SJSA1 (cell line): ENCODE measurements at places on chromosomes 16 and 17. TPM values are rescaled to one million over a fixed set of nuclear protein-coding genes. Genes with fewer than 3 reads are reported as not detected.
A peak's percentile ranks its signal among the peaks of the same experiment; 100 is the strongest.

ATF7IP2 gene
- total RNA-seq: 7.1 and 13.1 TPM in 2 replicates

CLEC18C gene
- not detected in 2 replicates for total RNA-seq

KREMEN2 gene
- total RNA-seq: not detected in 2 replicates

ASB16 gene
- total RNA-seq: not detected in 2 replicates

TUBD1 gene
- total RNA-seq: 7.4 and 12.7 TPM in 2 replicates

ZNF287 gene
- total RNA-seq: 4.5 and 6.4 TPM in 2 replicates

OSBPL7 gene
- total RNA-seq: 6.2 and 6.4 TPM in 2 replicates

SGCA gene
- total RNA-seq: 2.4 TPM in 1 of 2 replicates, not detected in the other

SDK2 gene
- 0.05 TPM in 1 of 2 replicates, not detected in the other for total RNA-seq

ALOXE3 gene
- not detected in 2 replicates for total RNA-seq

KRT39 gene
- total RNA-seq: not detected in 2 replicates

UBE2O gene
- 18.6 and 29.7 TPM in 2 replicates for total RNA-seq

AKAP10 gene
- 18.2 and 19.0 TPM in 2 replicates for total RNA-seq

SLC5A11 gene
- total RNA-seq: 0.16 TPM in 1 of 2 replicates, not detected in the other

PGS1 gene
- total RNA-seq: 43.6 and 64.1 TPM in 2 replicates

MFSD6L gene
- not detected in 2 replicates for total RNA-seq

TMEM132E gene
- total RNA-seq: 0.03 TPM in 1 of 2 replicates, not detected in the other

ICAM2 gene
- 0.87 TPM in 1 of 2 replicates, not detected in the other for total RNA-seq

DNA sequence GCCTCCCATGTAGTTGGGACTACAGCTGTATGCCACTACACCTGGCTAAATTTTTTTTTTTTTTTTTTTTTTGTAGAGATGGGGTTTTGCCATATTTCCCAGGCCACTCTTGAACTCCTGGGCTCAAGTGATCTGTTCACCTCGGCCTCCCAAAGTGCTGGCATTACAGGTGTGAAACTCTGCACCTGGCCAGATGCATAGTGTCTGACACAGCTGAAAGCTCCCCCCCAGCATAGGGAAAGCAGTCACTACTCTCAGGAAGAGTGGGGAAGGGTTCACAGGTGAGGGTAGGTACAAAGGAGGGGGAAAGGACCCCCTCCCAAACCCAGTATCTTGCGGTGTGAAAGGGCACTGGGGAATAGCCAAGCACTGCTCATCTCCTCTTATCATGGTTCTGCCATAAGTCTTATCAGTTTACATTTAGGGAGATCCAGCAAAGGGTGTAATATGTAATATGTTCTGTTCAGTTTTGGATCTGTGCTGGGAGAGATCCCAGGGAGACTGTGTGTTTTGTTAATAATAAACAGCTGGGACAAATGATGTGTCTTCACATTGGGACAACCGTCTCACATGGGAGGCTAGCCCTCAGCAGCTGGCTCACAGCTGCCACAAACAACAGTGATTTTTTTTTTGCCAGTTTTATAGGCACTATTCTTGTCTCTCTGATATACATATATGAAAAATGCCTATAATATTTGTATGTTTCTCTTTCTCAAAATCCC lies 6.8 kb upstream of the CAVIN1 start:
- no peak for DNase-seq

DNA sequence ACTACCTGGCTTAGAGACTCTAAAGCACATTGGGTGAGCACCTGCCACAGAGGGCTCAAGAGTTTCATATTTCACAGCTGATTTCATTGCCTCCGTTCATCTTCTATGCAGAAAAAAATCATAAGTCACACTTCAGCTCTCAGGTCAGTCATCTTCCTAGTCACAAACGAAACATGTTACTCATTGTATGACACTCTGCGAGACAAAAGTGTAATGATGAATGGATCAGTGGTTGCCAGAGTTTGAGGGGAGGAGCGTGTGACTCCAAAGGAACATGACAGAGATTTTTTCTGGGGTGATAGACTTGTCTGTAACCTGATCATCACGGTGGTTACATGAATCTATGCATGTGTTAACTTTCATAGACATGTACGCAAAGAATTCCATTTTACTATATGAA lies 195.2 kb upstream of the CNTNAP4 start:
- no peak for DNase-seq

GRCh38 chr17:44218344-44219107 lies 949 bp downstream of the UBTF start:
- DNase-seq: peak; percentile 92

- DNase-seq: peak; percentile 40
Measured at GRCh38 chr16:85412911-85413520, 200.1 kb upstream of the GSE1 start.

GRCh38 chr17:56172517-56172982 lies 19.3 kb downstream of the ANKFN1 start:
- DNase-seq: no peak

DNA sequence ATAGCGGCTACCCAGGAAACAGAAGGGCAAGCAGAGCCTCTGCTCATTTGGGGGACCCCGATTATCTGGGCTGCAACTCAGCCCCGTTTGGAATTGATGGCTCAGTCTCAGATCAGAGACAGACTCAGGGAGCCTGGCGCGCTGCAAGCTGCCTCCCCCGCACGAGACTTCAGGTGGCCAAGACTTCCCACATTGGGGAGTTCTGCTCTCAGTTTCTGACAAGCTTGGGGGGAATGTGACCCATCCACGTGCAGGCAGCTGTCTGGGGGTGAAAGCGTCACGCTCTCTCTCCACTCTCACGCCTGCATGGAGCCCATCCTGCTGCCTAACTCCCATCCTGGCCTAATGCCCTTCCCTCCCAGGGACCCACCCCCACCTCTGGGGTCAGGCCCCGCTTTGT lies 157.6 kb upstream of the GSE1 start:
- DNase-seq: no peak

- DNase-seq: no peak
Measured at GRCh38 chr16:54291656-54292487, 5.3 kb upstream of the IRX3 start.

DNA sequence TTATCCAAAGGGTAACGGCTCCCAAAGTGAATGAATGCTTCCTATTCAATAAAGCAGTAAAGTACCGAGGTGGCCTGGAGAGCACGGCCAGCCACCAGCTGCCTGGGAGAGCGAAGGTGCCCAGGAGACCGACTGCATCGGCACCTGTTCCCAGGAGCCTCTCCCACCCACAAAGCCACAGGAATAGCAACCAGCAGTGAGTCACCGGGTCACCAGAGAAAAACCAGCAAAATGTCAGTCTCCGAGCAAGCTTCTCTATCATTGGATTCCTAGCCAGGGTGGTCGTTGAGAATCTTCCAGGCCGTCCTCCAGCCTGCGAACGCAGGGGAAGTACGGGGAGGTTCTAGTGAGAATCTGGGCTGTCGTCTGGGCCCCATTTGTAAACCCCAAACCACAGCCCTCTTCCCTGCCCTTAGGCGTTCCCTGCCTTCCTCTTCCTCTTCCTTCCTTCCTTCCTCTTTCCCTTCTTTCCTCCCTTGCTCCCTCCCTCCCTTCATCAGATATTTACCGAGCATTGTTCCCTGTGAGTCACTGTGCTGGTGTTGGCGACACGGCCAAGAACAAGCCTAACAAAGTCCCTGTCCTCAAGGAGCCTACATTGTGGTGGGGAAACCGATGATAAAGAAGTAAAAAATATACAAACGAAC lies 114.6 kb downstream of the SLC39A11 start:
- no peak for DNase-seq

DNA sequence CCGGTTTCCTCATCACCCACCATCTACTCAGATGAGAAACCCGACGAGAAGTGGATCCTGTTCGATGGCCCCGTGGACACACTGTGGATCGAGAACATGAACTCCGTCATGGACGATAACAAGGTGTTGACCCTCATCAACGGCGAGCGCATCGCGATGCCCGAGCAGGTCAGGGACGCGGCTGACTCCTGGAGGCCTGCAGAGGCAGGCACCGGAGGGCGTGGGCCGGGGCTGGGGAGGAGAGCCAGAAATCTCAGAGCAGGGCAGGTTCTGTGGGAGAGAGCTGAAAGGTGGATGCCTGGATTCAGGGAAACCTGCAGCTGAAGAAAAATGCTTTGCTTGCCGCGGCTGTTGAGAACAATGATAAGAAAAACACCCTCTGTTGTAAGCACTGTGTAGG lies 47.2 kb upstream of the KDM6B start:
- DNase-seq: no peak

DNA sequence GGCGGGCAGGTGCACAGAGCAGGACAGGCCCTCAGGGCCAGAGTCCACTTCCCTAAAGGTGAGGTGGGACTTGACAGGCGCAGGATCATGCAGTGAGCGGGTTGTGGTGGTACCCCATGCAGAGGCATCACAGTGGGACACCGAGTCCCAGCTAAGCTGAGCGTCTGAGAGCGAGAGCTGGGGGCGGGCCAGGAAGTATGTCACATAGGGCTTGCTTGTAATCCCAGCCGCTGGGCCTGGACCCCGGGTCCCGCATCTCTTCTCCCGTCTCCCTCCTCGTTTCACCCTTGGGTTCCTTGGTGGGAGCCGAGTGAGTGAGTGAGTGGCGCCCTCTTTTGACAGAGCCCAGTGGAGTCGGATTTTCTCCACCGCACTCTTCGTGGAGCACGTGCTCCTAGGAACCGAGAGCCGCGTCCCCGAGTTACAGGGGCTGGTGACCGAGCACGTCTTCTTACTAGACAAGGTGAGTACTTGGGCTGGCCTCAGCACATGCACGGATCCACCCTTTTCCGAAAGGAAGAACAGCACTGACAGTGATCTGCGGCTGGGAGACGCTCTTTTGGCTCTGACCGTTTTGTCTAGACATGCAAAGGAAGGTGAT lies 50.8 kb upstream of the ENDOV start:
- DNase-seq: peak; percentile 19

DNA sequence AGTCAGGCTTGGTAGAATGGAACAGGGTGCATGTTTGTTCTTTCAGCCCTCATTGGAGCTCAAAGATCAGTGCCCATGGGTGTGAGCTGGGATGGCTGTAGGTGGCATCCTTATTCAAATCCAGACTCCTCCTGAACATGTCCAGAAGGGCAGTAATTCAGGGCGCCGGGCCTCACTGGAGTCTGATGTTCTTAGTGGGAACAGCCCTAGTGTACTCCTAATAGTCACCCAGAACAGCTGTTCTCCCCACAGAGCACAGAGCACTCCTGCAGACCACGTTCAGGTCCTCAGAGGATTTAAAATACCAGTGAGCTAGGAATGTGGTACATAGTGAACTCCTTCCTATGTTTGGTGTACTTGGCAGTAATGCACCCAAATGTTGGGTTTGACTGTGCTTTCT lies 96.2 kb downstream of the BANP start:
- DNase-seq: no peak

- no peak for DNase-seq
Measured at GRCh38 chr17:37292429-37293139, 83.2 kb upstream of the C17orf78 start.

- no peak for DNase-seq
Measured at GRCh38 chr17:21774263-21774662, 81.9 kb downstream of the KCNJ18 start.

- no peak for DNase-seq
Measured at GRCh38 chr16:4888428-4889135, 41.3 kb downstream of the UBN1 start.

- DNase-seq: no peak
Measured at GRCh38 chr16:65908568-65908967, 457.9 kb upstream of the CDH5 start.

- DNase-seq: no peak
Measured at GRCh38 chr16:7745276-7745675, 412.6 kb downstream of the RBFOX1 start.

- no peak for DNase-seq
Measured at GRCh38 chr16:85729452-85730185, 21.3 kb downstream of the C16orf74 start.

DNA sequence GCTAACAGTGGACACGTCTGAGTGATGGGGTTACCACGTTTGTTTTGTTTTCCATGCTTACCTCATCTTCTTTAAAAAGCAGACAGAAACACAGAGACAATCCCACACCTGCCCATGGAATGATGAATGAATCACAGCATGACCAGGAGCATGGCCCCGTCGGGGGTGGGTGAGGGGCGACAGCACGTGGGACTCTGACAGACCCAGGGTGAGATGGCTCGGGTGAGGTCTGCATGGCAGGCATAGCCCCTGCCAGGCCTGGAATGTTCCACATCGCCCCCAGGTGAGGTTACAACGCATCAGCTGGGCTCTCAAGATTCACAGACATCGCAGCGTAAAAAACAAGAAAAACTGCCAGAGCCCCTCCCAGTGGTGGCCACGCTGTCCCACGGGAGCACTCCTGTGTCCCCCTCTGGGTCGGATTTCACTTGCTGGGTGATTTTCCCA lies 18.1 kb downstream of the SLC7A5 start:
- no peak for DNase-seq

GRCh38 chr16:86794216-86794864 lies 216.0 kb downstream of the FOXL1 start:
- DNase-seq: peak; percentile 61

DNA sequence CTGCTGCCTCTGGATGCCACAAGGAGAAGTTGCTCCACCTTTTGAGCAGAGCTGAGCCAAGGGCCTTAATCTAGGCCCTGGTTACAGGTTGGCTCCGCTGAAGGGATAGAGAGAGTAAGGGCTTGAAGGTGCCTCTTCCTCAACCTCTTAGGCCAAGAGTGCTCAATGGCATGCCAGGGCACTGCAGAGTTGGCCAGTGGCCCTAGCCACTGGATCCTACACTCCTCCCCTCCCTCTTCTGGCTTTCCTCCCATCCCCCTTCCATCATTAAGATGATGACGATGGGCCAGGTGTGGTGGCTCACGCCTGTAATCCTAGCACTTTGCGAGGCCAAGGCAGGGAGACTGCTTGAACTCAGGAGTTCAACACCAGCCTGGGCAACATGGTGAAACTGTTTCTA lies 50.5 kb downstream of the MYO18A start:
- DNase-seq: no peak

- DNase-seq: no peak
Measured at GRCh38 chr16:64365448-64365931, 756.4 kb downstream of the CDH11 start.

DNA sequence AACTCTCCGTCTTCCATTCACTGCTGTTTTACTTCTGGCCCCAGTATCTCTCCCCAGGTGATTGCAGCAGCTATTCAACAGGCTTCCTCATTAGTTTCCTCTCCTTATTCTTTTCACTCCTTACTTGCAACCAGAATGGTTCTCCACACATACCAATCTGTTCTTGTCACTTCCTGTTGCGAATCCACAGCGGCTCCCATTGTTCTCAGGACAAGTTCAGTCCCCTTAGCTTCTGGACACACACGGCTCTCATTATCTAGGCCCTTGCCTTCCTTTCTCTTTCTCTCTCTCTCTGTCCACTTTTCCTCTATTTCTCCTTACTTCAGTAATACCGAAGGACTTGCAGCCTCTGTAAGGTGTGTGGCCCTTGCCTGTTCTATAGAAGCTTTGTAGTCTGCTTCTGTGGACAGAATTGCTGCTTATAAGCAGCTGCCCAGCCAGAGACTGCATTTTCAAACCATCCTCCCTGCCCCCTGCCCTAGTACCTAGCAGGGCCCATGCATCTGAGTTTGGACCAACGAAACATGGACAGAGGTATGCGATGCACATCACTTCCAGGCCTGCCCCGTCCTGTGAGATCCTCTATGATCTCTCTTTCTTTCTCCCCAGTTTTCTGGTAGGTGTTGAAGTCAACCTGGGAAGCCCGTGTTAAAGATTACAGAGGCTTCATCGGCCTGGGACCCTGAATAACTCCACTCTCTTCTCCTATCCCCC lies 45.7 kb downstream of the VAT1L start:
- peak; percentile 87 for DNase-seq

GRCh38 chr16:81394416-81394815 lies 50.2 kb upstream of the CMIP start:
- no peak for DNase-seq

- DNase-seq: no peak
Measured at GRCh38 chr16:79687249-79688130, 87.0 kb upstream of the MAF start.

- no peak for DNase-seq
Measured at GRCh38 chr16:12672986-12673385, 130.7 kb downstream of the CPPED1 start.
